Activated CD8-positive, alpha-beta memory T cell treated with anti-CD3 and anti-CD28 coated beads, Interleukin-2, amount 10 ng/mL, durations not matched to agents 7 days and 5 days (primary cell): ENCODE measurements at places on chromosomes 3 and 15. TPM values are rescaled to one million over a fixed set of nuclear protein-coding genes. Genes with fewer than 3 reads are reported as not detected.

- peaks cover 6% of the 10 kb centered on the region for H3K4me1 ChIP-seq
- H3K4me3 ChIP-seq, result no peak overlapping the region
- peak; percentile 28 for DNase-seq
- no peak overlapping the region for H3K27ac ChIP-seq
- H3K36me3 ChIP-seq, result peaks cover 25% of the 10 kb centered on the region
- no peaks in the 10 kb centered on the region for H3K27me3 ChIP-seq
Measured at GRCh38 chr15:85118581-85118980, 136.9 kb downstream of the PDE8A start.

- H3K36me3 ChIP-seq, result no peaks in the 10 kb centered on the region
- no peak for DNase-seq
- no peak overlapping the region for H3K4me3 ChIP-seq
- H3K27me3 ChIP-seq, result no peaks in the 10 kb centered on the region
Measured at GRCh38 chr3:61155701-61156292, 95.5 kb downstream of the FHIT start.

GRCh38 chr3:33063651-33064051 lies 33.3 kb downstream of the GLB1 start:
- no peaks in the 10 kb centered on the region for H3K27me3 ChIP-seq
- H3K27ac ChIP-seq, result peak overlapping the region; percentile 84
- peak; percentile 82 for DNase-seq
- peak overlapping the region; percentile 29 for H3K4me3 ChIP-seq

- no peaks in the 10 kb centered on the region for H3K4me1 ChIP-seq
- H3K36me3 ChIP-seq, result no peaks in the 10 kb centered on the region
- H3K27me3 ChIP-seq, result no peaks in the 10 kb centered on the region
Measured at GRCh38 chr3:159711560-159712333, 276.9 kb upstream of the IL12A start.

DNA sequence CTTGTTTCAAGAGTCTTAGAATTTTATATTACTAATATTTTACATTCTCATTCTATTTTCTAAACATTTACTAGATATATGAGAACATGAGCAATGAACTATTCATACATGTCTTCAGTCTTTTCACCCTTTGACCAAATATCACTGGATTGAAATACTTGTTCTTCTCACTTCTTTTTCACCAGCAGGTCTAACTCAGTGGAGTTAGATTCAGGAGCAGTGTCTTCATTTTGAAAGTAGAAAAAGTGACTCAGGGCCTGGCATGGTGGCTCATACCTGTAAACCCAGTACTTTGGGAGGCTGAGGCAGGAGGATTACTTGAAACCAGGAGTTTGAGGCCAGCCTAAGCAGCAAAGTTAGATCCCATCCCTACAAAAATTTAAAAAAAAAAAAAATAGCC lies 70.8 kb downstream of the USP13 start:
- no peak for DNase-seq
- H3K27ac ChIP-seq, result no peak overlapping the region
- H3K4me1 ChIP-seq, result no peaks in the 10 kb centered on the region
- no peaks in the 10 kb centered on the region for H3K27me3 ChIP-seq
- H3K36me3 ChIP-seq, result peaks cover 11% of the 10 kb centered on the region
- no peak overlapping the region for H3K4me3 ChIP-seq

GRCh38 chr3:108093021-108093420 lies 2.2 kb upstream of the CD47 start:
- no peak overlapping the region for H3K4me3 ChIP-seq
- no peak overlapping the region for H3K27ac ChIP-seq
- H3K4me1 ChIP-seq, result peaks cover 34% of the 10 kb centered on the region
- H3K36me3 ChIP-seq, result peaks cover 15% of the 10 kb centered on the region
- DNase-seq, result no peak
- H3K27me3 ChIP-seq, result no peaks in the 10 kb centered on the region

- no peak overlapping the region for H3K27ac ChIP-seq
- peaks cover 4% of the 10 kb centered on the region for H3K4me1 ChIP-seq
- no peaks in the 10 kb centered on the region for H3K36me3 ChIP-seq
- H3K4me3 ChIP-seq, result no peak overlapping the region
- peaks cover 6% of the 10 kb centered on the region for H3K27me3 ChIP-seq
Measured at GRCh38 chr3:189947068-189947467, 173.6 kb downstream of the P3H2 start.

Gene VILL
- total RNA-seq, result 18.3 TPM

Gene TOPBP1
- total RNA-seq, result 108 TPM

Gene ITIH3
- total RNA-seq, result not detected

Gene FOXB1
- 2.8 TPM for total RNA-seq
